Stimulated activated CD8-positive, alpha-beta memory T cell treated with anti-CD3 and anti-CD28 coated beads, Interleukin-4, amount 100 ng/mL, for 4 hours (primary cell): ENCODE measurements at places on chromosomes 3 and 15.

DNA sequence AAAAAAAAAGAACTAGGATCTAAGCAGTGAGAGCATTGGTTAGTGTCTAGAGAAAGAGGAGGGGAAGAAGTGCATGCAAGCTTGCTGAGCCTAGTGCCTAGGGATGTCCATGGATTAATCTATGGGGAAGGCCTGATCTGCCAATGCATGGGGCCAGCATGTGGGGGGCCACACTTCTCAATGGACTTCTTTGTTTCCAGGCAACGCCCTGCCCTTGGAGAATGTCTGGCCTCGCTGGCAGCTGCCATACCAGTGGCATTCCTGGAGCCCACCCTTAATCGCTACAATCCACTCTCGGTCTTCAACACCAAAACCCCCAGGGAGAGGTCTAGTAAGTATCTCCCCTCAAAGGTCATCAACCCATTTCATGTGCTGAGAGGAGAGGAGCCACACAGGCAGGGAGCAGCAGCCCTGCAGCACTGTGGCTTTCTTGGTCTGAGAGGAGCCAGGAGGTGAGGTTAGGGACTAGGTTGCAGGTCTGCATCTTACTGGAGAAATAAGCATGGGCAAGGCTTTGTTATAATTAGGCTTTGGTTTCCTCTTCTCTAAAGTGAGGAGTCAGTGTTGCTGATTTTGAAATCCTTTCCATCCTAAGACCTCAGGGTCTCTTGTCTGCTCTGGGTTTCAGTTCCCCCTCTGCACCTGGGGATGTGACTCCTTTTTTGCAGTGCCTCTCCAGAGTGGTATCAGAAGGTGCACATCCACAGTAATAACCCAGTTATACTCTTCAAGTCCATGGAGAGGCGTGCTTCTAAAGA is 188.1 kb upstream of the CHRM5 start:
- DNase-seq, result no peak

DNA sequence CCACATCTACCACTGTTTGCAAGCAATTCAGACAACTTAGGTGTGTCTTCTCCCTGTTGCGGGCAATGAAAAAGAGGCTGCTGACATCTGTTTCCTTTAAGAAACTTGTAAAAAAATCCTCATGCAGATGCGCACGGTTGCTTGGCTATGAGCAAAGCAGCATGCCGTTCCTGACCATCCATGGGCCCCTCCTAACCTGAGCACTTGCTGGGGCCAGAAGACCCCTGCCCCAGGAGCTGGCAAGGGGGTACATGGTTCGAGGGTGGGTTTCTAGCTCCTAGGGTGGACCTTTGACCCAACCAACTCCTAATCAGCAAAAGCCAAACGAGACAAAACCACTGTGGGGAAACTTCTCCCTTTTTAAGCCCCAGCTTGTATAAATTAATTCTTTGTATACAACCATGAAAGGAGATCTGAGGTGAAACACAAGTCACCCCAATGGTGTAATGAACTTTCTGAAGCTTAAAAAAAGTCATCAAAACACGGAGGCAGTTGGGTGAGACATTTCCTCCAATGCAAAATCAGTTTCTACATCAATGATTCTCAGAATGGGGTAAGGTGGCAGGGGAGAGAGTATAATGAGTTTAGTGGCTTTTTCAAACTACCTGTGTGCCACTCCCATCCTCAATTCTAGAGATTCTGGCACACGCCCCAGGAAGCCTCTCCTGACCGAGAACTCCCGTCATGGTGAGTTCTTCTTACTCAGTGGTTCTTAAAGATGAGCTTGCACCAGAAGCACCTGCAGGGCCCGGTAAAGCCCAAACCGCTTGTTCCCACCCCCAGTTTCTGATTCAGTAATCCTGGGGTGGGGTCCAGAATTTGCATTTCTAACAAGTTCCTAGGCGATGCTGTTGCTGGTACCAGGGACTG is 44.1 kb downstream of the CPN2 start:
- no peak for DNase-seq

DNA sequence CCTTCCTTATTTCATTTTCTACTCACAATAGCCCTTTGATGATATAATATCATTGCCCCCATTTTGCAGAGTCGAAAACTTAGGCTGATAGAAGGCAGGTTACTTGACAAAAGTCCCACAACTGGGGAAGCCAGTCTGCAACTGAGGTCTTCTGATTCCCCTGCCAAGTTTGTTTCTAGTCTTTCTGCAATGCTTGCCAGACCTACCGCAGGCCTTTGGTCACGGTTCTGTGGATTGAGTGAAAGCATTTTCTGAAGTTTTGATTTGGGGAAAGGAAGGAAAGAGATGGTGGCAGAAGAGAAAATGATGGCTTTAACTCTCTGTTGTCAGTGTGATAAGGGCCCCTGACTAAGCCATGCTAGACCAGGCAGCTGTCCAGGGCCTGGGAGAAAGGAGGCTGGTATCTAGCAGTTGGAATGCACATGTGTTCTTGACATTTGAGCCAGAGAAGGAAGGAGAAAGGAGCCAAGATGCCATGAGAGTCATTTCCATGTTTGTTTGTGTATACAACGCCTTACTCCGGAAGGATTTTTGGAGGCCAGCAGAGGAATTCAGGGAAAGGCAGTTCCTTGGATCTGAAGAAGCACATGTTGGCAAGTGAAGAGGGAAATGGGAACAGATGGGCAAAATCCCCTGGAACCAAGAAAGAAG is 29.9 kb downstream of the FAH start:
- no peak for DNase-seq

DNA sequence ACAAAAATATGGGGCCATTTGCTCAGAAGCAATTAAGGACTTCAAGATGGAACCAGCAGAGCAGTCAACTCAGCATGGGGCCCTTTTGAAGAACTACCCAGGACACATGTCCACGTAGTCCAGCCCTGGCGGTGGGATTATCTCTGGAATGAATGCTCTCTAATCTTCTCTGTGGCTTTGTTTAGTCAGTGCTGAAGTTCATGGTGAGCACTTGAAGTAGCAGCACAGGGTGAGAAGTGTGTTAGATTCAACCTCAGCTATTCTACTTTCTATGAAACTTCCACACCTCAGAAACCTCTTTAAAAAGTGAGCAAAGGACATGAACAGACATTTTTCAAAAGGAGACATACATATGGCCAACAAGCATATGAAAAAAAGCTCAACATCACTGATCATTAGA is 74.4 kb downstream of the THRB start:
- DNase-seq, result no peak

- no peak for DNase-seq
Measured at GRCh38 chr3:171266740-171267073, 193.5 kb downstream of the TNIK start.

- no peak for DNase-seq
Measured at GRCh38 chr3:70519913-70520659, 207.6 kb upstream of the MDFIC2 start.

- DNase-seq, result no peak
Measured at GRCh38 chr3:129645286-129645685, 38.8 kb upstream of the PLXND1 start.

DNA sequence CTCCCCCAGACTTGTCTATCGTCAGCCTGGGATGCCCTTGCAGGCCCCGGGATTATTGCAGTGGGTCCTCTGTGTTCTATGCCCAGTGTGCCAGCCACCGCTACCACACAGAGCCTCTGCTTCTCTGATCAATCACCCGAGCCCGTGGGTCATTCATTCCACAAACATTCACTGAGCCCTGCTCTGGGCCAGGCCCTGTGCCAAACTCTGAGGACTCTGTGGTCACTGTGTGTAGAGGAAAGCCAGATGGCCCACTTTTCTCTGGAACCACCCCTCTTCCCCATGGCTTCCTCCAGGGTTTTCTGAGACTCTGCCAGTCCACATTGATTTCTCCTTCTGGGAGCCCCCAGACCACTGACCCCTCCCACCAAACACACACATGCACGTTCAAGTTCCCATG is 55.5 kb downstream of the BSN start:
- no peak for DNase-seq

- DNase-seq, result no peak
Measured at GRCh38 chr15:59339252-59339672, 33.4 kb downstream of the MYO1E start.
